Foreskin fibroblast (primary cell): ENCODE measurements at places on chromosomes 7 and 10.

GRCh38 chr7:134599371-134599770 is 47.3 kb upstream of the BPGM start:
- DNase-seq: no peak

DNA sequence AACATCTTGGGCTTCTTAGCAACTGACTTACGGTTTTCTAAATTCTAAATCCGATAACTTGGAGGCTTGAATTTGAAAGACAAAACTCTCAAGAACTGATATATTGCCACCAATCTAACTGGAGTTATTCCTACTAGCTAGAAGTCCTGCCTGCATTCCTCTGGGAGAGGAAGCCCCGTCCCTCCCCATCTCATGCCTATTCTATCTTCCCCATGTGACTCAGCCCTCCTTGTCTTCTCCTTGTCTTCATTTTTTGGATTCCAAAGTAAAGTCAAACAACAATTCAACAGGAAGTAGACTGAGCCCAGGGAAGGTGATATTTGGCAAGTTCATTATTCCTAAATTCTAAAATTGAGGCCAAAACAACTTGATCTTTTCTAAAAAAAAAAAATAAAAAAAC is 587.7 kb downstream of the KCNMA1 start:
- DNase-seq: peak; percentile 24

- no peak for DNase-seq
Observed at GRCh38 chr7:32618470-32618869, 123.2 kb downstream of the AVL9 start.

- DNase-seq: no peak
Observed at GRCh38 chr10:82041018-82041417, 166.0 kb downstream of the NRG3 start.

- no peak for DNase-seq
Observed at GRCh38 chr10:43194266-43194665, 56.0 kb downstream of the CSGALNACT2 start.
